Thyroid gland (tissue), 4 donors: ENCODE measurements at places on chromosomes 13 and 19. TPM values are rescaled to one million over a fixed set of nuclear protein-coding genes. Genes with fewer than 3 reads are reported as not detected.

ZNF837 gene
- total RNA-seq: 14.5 TPM

FFAR3 gene
- 0.45 TPM for total RNA-seq

TRPC4 gene
- 3.2 TPM for total RNA-seq

- no peak for DNase-seq
- no peak overlapping the region for H3K27ac ChIP-seq
- no peaks in the 10 kb centered on the region for H3K27me3 ChIP-seq
- H3K36me3 ChIP-seq: no peaks in the 10 kb centered on the region
- H3K4me1 ChIP-seq: peaks cover 35% of the 10 kb centered on the region
Measured at GRCh38 chr19:13882836-13883235, 5.9 kb downstream of the NANOS3 start.

DNA sequence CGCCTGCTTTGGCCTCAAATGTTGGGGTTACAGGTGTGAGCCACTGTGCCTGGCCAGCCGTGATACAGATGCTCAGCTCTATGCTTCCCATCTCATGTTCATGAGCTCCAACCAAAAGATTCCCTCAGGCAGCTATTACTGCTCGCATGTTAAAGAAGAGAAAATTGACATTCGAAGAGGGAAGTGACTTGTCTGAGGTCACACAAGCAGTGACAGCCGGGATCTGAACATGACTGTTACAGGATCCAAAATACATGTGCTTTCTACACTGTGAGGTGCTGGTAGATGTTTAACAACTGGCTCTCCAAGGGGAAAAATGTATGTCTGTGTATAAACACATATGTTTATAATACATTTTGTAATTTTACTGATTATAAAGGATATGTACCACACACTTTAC, 11.3 kb downstream of the FPR1 start:
- no peak overlapping the region for H3K4me3 ChIP-seq
- H3K36me3 ChIP-seq: no peaks in the 10 kb centered on the region
- H3K27me3 ChIP-seq: no peaks in the 10 kb centered on the region
- H3K4me1 ChIP-seq: no peaks in the 10 kb centered on the region
- no peak for DNase-seq

- peaks cover 94% of the 10 kb centered on the region for H3K27me3 ChIP-seq
- no peaks in the 10 kb centered on the region for H3K36me3 ChIP-seq
- peaks cover 13% of the 10 kb centered on the region for H3K4me1 ChIP-seq
- DNase-seq: no peak
Measured at GRCh38 chr13:99992949-99993351, 11.4 kb downstream of the ZIC2 start.

- no peak for DNase-seq
- no peaks in the 10 kb centered on the region for H3K36me3 ChIP-seq
- H3K27me3 ChIP-seq: no peaks in the 10 kb centered on the region
- no peak overlapping the region for H3K27ac ChIP-seq
Measured at GRCh38 chr13:52765611-52766390, 26.2 kb upstream of the CNMD start.

- no peak for DNase-seq
- no peak overlapping the region for H3K4me3 ChIP-seq
- no peaks in the 10 kb centered on the region for H3K36me3 ChIP-seq
- H3K4me1 ChIP-seq: no peaks in the 10 kb centered on the region
- no peaks in the 10 kb centered on the region for H3K27me3 ChIP-seq
- H3K27ac ChIP-seq: no peak overlapping the region
Measured at GRCh38 chr13:41917641-41918040, 43.3 kb downstream of the VWA8 start.

GRCh38 chr13:85383291-85383690, 415.9 kb downstream of the SLITRK6 start:
- no peak for DNase-seq
- no peak overlapping the region for H3K27ac ChIP-seq
- no peaks in the 10 kb centered on the region for H3K4me1 ChIP-seq
